ENCODE measurements at places on chromosomes 6 and 20. TPM values are rescaled to one million over a fixed set of nuclear protein-coding genes. Genes with fewer than 3 reads are reported as not detected.

Gene SRSF12
- total RNA-seq = not detected

Gene FAM209B
- total RNA-seq = not detected

Gene TP53TG5
- total RNA-seq = 0.50 TPM

Gene SLC22A23
- 4.7 TPM for total RNA-seq

Gene GGT7
- total RNA-seq = 14.4 TPM

Gene SCUBE3
- total RNA-seq = 0.44 TPM

Gene OR2J3
- not detected for total RNA-seq

Gene TSPO2
- not detected for total RNA-seq

Gene POM121L2
- not detected for total RNA-seq

Gene TOX2
- 3.5 TPM for total RNA-seq

Gene BTN1A1
- total RNA-seq = not detected

Gene BHLHE23
- total RNA-seq = not detected

Gene ANKRD66
- total RNA-seq = not detected

Gene DNAH8
- 0.44 TPM for total RNA-seq

Gene TMC2
- not detected for total RNA-seq
